SK-MEL-5 (cell line): ENCODE measurements at places on chromosomes 12 and 14. TPM values are rescaled to one million over a fixed set of nuclear protein-coding genes. Genes with fewer than 3 reads are reported as not detected.

Gene MAGOHB
- total RNA-seq, result 62.0 and 66.9 TPM in 2 replicates

Gene PLA2G1B
- not detected in 2 replicates for total RNA-seq

Gene CKAP4
- total RNA-seq, result 54.9 and 55.8 TPM in 2 replicates

Gene KIF5A
- total RNA-seq, result 0.29 and 0.40 TPM in 2 replicates

Gene PPP1R36
- total RNA-seq, result not detected in 2 replicates

Gene PPP1R13B
- 3.2 and 6.2 TPM in 2 replicates for total RNA-seq

Gene TMEM253
- total RNA-seq, result 0.11 TPM in 1 of 2 replicates, not detected in the other

Gene SERPINA3
- total RNA-seq, result 195 and 196 TPM in 2 replicates

Gene IGFBP6
- 1.7 and 1.9 TPM in 2 replicates for total RNA-seq

Gene CCDC177
- total RNA-seq, result 0.05 and 0.16 TPM in 2 replicates

Gene PMCH
- total RNA-seq, result not detected in 2 replicates

Gene MYO1H
- 0.08 TPM in 1 of 2 replicates, not detected in the other for total RNA-seq

Gene CIROP
- total RNA-seq, result not detected in 2 replicates

Gene KRT78
- 0.34 TPM in 1 of 2 replicates, not detected in the other for total RNA-seq

Gene HCAR1
- total RNA-seq, result not detected in 2 replicates

Gene ACACB
- total RNA-seq, result 5.9 and 6.9 TPM in 2 replicates
